ENCODE measurements at places on chromosomes 12 and 14.

DNA sequence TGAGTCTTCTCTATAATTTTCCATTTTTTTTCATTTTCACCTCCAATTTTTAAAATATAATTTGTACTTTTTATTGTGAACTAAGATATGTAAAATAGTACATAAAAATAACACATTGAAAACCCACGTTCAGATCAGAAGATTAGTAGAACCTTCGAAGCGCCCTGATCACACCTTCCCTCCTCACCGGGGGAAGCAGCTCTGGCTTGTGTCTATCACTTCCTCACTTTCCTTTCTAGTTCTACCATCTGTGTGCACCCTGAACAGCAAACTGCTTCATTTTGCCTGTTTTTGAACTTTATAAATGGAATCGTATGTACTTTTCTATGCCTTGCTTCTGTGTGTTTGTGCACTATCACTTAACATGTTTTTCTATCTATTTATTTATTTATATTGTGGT, 11.8 kb upstream of the CD27 start:
- no peak for DNase-seq

DNA sequence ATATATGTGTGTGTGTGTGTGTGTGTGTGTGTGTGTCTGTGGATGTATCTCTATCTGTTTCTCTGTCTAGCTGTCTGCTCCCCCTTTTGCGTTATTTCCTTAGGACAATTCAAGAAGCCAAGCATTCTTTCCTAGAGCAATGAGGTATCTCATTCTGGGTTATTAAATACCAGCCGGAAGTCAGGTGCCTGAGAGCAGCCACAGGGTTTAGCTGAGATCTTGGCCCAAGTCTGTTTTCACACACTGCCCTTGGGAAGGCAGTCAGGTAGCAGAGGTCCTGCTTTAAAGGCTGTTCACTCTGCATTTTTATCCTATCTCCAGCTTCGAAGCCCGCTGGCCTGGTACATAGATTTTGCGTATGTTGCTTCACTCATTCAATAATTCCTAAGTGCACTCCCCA, 76.8 kb downstream of the TSPAN9 start:
- DNase-seq = no peak

- no peak for DNase-seq
Measured at GRCh38 chr14:30440961-30441360, 118.0 kb upstream of the G2E3 start.

DNA sequence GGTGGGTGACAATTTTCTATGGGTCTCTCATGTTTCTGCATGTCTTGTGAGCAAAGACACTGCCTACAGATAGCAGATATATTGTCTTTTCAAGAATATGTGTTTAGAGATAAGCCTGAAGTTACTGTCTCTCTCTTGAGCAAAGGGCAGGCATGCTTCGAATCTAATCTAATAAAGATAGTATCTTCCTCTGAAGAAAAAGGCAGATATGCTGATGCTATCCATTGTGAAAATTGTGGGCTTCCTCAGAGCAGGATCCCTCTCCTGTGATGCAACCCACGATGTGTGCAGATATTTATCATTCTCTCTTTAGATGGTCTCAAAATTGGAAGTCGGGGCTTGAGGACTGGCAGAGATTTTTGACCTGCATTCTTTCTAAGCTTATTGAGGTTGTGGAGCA, 187.0 kb downstream of the DACT1 start:
- DNase-seq = no peak

GRCh38 chr12:38102197-38102596, 214.4 kb upstream of the ALG10B start:
- DNase-seq = no peak

DNA sequence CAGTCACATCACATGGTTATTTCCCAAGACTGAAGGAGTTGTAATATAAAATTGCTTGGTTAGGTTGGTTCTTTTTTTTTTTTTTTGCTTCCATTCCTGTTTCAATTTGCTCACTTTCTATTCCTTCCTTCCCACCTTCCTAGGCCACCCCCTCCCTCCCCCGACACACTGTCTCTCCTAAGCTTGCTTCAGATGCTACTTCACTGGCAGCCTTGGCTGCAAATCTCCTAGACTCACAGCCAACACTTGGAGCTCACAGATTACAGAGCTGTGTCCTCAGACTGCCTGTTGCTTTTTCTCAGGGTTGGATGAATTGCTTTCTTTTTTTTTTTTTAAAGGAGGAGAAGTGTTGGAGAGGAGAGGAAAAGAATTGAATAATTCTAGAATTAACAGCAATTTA, 77.3 kb upstream of the GRIN2B start:
- DNase-seq = no peak

GRCh38 chr14:93744176-93744575, 44.1 kb downstream of the PRIMA1 start:
- no peak for DNase-seq

DNA sequence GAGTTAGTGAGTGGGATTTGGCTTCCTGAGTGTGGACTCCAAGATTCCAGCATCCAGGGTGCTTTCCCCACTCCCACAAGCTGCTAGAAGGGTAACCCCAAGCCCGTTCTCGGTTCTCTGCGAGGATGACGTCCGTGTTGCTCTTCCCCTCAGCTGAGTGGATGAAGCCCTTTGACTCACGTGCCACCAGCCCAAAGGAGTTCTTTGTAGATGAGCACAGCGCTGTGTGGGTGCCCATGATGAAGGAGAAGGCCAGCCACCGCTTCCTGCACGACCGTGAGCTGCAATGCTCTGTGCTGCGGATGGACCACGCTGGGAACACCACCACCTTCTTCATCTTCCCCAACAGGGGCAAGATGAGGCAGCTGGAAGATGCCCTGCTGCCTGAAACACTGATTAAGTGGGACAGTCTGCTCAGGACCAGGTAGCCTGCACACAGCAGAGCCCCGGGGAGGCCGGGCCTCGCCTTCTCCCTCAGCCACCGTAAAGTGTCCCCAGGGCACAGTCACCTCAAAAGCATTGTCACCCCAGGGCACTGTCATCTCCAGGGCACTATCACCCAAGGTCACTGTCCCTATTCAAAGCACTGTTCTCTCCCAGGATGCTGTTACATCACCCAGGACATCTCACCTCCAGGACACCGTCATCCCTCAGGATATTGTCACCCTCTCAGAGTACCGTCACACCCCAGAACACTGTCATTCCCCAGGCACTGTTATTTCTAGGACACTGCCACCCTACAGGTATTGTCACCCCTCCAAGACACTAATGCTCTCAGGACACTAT, 31.3 kb downstream of the SERPINA3 start:
- DNase-seq = no peak

DNA sequence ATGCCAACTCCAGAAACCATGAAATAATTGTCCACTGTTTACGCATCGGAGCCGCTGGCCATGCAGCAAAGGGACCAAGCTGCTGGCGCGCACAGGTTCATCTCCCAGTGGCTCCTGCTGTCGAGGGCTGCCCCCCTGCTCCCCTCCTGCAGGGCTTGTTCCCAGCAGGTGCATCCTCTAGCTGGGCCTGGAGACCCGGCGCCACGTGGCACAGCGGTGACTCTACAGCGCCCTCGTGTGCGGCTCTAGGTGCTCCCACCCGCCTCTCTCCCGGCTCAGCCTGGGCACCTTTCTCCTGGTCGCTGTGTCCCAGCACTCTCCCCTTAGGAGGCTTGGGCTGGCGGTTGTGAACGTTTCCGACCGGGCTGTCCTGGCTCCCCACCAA, 37.5 kb upstream of the INF2 start:
- DNase-seq = no peak

GRCh38 chr12:104360983-104361707, 57.6 kb downstream of the EID3 start:
- DNase-seq = no peak

- no peak for DNase-seq
Measured at GRCh38 chr14:28758885-28759652, 7.5 kb upstream of the FOXG1 start.

GRCh38 chr14:49538852-49539251, 47.3 kb downstream of the RPS29 start:
- no peak for DNase-seq

- DNase-seq = no peak
Measured at GRCh38 chr14:26917086-26917485, 319.3 kb upstream of the NOVA1 start.

DNA sequence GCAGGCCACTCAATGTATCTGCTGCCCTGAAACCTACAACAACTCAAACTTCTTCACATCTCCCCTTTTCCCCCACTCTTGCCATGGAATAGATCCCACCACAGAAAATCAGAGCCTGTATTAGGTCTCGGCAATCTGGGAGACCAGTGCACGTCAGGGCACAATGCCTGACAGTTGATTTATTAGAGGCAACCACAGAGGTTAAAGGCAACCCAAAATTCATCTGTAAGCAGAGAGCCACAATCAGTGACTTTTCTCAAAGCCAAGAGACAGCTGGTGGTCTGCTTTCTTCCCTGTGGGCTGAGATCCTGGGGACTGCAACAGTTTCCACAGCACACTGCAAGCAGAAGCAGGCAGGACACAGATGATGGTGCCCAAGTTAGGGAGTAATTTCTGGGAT, 169.0 kb upstream of the NTF3 start:
- DNase-seq = no peak

All from NCI-H2081 treated with DMSO at 0.1 percent for 48 hours (cell line).